A549 treated with DMSO at 1 μM for 4 hours (cell line): ENCODE measurements at places on chromosomes 7 and 10. TPM values are rescaled to one million over a fixed set of nuclear protein-coding genes. Genes with fewer than 3 reads are reported as not detected.

CRHR2 gene
- not detected in 5 replicates for total RNA-seq

IKZF1 gene
- total RNA-seq: not detected in 5 replicates

MEOX2 gene
- not detected in 5 replicates for total RNA-seq

FGFBP3 gene
- total RNA-seq: 1.7 to 2.8 TPM (median 2.3 TPM) in 5 replicates

TMEM196 gene
- not detected in 5 replicates for total RNA-seq

HK1 gene
- total RNA-seq: 36.2 to 39.4 TPM (median 37.3 TPM) in 5 replicates

RAPGEF5 gene
- 0.10 to 0.18 TPM (median 0.17 TPM) in 5 replicates for total RNA-seq

ZNF804B gene
- total RNA-seq: not detected in 5 replicates

SUV39H2 gene
- 20.5 to 24.8 TPM (median 22.4 TPM) in 5 replicates for total RNA-seq

EVX1 gene
- 0.05 to 0.06 TPM (median 0.06 TPM) in 3 of 5 replicates, not detected in the others for total RNA-seq

EXOSC1 gene
- total RNA-seq: 53.5 to 58.6 TPM (median 54.4 TPM) in 5 replicates

CPED1 gene
- total RNA-seq: 0.02 to 0.07 TPM in 2 of 5 replicates, not detected in the others
